ENCODE measurements at places on chromosomes 12 and 14.

DNA sequence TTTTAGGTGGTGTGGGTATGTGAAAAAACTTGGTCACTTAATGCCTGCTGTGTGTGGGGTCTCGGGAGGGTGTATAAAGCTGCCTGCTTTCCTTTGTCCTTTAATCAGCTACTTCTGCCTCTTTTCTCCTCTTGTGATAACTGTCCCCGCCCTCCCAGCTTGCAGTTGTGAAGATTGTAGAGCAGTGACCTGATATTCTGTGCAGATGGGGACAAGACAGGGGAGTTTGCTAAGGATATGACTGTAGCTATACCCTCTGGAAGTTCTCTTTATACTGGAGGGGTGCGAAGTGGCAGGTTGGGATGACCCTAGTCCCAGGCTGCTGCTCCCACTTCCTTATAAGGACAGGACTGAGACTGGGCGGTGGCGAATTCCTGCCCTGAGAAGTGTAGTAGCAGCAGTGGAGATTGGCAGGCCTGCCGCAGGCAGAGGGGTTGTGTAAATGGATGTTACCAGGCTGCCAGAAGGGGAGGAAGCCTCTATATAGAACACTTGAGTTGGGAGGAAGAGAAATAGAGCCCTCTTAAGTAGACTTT lies 835 bp downstream of the MYL6 start:
- peak; percentile 53 for DNase-seq

DNA sequence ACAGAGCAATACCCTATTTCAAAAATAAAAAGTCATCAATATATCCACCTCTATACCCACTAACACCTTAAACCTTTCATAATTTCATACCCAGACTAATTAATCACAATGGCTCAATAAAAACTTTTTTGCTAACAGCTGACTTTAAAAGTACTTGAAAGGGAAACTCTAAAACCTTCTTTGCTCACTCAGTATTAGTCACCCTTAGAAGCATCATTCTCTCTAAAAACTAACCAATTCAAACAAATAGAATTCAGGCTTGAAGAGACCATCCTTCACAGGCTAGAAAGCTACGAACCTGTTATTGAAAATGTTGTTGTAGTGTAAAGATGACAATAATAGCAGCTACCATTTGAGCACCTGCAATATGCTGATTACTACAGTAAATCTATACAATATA lies 37.2 kb downstream of the HECTD1 start:
- DNase-seq = no peak

GRCh38 chr12:43835264-43835655 lies 621 bp upstream of the TMEM117 start:
- DNase-seq = no peak

GRCh38 chr12:47360771-47361388 lies 281.1 kb upstream of the AMIGO2 start:
- no peak for DNase-seq

DNA sequence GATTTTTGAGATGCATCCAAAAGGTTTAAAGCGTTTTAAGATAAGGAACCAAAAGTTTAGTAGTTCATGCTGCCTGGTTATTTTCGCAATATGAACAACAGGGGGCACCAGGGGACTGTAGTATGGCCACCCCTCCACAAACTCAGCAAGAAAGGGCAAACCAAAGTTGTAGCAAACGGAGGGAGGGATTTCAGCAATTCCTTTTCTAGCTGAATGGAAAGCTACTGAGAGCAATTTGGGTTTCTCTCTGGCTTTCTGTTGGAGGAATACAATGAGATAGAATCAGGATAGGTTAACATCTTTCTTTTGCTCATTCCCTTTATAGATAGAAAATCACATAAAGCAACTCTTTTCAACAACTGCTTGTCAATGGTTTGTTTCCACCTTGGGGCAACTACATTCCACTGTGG lies 62.5 kb downstream of the DRAM1 start:
- DNase-seq = peak; percentile 71

DNA sequence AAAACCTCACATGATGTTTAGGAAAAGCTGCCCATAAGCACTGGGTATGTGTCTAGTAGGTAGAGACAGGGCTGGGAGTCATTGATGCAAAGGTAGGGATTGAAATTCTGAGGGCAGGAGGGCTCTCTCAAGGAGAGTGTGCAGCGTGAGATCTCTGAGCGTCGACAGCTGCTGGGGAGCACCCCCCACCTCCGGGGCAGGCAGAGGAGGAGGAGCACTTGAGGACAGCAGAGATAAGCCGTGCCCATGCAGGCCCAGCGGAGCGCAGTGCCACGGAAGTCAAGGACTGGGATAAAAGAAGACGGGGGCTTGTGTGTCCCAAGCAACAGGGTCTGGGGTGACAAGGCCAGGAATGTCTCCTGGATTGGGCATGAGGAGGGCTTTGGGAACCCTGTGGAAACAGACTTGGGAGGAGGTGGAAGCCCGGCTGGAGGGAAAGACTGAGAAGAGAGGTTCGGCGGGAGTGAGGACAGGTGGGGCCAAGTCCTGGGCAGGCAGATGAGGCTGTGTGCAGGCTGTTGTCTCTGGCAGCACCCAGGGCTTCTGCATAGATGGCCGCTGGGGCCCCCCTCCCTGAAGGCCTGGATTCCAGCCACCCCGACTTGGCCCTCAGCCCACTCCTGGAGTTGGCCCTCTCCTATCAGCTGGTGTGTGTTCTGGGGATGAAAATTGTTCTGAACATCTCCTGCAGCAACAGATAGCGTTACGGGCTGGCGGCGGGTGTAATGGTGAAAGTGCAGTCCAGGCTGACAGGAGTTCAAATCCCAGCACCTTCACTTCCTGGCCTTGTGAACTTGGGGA lies 1.9 kb downstream of the CACNA2D4 start:
- no peak for DNase-seq

DNA sequence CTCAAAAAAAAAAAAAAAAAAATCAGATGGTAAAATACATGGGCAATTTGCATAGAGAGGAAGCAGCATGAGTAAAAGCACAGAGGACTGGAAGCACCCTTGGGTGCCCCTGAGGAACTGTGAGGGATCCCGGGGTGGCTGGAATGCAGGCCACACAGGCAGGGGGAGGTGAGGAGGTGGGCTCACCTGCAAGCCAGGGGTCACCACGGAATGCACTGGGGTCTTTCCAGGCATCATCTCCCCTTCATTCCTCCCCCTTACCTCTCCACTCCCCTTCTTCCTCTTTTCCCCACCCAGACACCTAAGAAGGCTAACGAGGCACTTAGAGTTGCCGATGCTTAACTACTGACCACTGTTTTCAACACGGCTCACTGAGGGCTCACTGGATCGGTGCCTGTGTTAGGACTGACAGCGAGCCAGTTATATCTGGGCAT lies 14.4 kb upstream of the HIP1R start:
- no peak for DNase-seq

Data from COLO829 (cell line).